ENCODE measurements at places on chromosomes 13 and 19.

DNA sequence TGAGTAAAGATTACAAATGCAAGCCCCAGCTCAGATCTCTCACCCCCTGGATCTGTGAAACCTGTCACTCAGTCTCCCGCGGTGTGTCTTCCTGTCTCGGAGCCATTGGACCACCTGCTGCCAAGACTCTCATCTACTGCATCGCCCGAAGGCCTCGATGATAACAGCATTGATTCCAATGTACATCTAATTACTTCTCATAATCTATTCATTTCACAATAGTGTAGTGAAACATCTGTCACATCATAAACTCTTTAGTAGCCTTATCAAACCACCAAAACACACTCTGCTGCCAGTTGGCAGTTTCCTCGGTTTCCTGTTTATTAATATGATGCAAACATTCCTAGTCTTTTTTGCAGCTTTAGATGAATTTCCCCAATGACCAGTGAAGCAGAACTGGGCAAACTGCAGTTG lies 220.3 kb downstream of the POU4F1 start:
- DNase-seq = no peak

DNA sequence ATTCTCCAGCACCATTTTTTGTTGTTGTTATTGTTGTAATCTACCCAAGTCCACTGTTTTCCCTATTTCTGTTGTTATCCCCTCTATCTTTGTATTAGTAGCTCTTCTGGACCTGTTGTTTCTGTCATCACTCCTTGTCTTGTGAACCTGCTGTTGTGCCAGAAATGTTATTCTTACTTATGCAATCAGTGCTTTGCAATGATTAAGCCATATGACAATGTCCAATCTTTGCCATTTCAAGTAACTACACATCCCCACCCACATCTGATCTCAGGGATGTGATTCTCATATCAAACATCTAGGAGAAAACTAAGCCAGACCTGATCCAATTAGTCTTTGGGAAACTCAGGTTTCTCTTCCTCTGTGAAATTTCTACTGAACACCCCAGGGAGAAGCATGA lies 472.6 kb upstream of the KLHL1 start:
- DNase-seq = no peak

GRCh38 chr19:6211632-6212402 lies 68.0 kb downstream of the MLLT1 start:
- DNase-seq = no peak

DNA sequence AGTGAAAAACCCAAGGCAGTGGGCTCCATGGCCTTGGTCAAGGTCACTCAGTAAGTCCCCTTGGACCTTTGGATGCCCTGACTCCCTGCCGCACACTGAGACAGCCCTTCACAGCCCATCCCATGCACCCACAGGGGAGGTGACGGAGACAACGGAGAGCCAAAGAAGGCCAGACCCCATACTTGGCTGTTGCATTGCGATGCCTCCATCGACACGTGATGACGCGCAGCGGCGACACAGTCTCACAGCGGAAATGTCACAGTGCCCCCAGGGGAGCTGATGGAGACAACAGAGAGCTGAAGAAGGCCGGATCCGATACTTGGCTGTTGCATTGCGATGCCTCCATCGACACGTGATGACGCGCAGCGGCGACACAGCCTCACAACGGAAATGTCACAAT lies 282.4 kb downstream of the TEX29 start:
- DNase-seq = no peak

DNA sequence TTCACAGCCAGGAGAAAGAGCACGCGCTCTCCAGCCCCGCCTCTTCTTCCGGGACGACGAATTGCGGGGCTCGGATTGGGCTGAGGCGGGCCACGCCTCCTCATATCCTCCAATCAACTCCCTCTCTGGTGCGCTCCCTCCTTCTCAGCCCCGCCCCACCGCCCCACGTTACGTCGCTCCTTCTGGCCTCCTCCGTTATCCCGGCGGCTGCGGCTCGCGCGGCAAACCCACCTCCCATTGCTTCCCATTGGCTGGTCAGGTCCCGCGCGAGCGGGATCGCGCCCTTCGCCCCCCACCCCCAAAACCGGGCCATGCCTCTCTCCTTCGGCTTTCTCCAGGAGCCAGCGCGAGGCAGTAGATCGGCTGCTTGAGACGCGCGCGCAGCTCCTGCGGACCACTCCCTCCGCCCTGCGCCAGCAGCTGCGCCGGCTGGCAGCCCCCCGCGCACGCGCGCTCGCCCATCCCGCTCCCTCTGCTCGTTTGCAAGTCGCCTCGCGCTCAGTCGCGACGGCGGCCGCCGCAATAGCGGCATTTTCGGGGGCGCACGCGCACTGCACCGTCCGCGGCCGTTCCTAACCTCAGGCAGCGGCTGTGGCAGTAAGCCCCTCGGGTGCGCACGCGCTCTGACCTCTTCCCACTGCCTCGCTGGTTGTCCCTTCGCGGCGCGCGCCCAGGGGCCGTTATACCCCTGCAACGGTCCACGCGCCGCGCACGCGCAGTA lies 512 bp upstream of the ARHGAP35 start:
- DNase-seq = peak; percentile 95

DNA sequence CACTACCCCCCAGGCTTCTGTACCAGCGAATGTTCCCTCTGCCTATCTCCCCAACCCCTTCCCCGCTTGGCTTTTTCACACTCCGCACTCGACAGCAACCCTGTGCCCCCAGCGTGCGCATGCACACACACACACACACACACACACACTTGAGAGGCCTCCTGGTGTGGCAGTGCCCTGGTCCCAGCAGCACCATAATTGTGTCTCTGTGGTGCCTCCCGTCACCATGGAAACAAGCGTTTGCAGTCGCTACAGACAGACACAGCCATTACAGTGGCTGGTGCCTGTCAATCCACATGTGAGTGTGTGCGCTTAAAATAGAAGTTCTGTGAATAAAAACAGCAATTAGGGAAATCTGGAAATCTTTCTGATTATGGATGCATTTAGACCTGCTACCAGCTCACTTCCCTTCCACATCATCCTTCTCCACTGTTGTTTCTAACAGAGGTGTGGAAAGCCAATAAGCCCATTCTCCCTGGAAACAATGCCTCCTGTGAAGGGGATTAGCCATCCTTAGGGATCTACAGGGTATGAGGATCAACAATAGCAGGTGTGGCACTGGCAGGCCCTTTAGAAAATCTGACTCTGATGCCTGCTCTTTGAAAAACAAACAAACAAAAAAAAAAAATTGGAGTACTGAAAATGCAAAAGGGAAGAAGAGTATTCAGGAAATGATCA lies 146.3 kb downstream of the DCLK1 start:
- DNase-seq = no peak

DNA sequence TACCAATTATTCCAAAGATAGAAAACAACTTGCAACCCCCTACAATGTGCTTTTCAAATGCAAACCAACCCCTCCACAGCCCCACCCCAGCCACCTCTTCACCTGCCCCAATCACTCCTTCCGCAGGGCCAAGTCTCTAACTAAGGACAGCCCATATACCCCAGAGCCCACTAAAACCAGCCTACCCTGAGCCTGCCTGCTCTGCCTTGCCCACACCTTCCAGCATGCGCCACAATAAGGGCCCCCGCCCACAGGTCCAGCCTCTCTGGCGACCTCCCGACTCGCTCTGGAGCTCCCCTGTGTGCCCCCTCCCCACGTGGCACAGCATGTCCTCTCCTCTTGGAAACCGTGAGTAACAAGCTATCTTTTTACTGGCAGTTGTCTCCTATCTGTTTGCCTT lies 42.8 kb upstream of the MEDAG start:
- DNase-seq = no peak

GRCh38 chr13:89490661-89491060 lies 1819.5 kb downstream of the SLITRK5 start:
- DNase-seq = no peak

DNA sequence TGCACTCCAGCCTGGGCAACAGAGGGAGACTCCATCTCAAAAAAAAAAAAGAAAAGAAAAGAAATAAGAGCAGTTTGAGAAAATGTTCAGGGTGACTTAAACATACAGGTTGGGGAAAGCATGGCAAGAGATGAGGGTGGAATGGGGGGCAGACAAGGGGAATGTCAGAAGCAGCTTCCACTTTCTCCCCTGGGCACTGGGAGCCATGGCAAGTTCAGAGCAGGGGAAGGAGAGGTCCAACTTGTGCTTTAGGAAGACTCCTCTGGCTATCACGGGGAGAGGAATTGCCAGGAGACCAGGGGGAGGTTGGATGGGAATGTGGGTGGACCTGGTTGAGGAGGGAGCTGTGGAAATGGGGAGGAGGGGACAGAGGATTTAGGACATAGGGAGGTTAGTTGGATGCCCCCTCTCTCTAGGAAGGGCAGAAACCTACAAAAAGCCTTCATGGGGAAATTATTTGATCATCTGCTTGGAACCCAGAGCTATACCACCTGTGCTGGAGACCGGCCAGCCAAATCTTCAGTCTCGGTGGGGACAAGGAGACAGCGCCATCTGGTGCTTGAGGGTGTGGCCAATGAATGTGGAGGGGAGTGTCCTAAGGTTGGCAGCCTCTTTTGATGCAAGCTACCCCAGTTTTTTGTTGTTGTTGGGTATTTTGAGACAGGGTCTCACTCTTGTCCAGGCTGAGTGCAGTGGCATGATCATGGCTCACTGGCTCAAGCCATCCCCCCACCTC lies 7.3 kb upstream of the STRN4 start:
- DNase-seq = no peak

DNA sequence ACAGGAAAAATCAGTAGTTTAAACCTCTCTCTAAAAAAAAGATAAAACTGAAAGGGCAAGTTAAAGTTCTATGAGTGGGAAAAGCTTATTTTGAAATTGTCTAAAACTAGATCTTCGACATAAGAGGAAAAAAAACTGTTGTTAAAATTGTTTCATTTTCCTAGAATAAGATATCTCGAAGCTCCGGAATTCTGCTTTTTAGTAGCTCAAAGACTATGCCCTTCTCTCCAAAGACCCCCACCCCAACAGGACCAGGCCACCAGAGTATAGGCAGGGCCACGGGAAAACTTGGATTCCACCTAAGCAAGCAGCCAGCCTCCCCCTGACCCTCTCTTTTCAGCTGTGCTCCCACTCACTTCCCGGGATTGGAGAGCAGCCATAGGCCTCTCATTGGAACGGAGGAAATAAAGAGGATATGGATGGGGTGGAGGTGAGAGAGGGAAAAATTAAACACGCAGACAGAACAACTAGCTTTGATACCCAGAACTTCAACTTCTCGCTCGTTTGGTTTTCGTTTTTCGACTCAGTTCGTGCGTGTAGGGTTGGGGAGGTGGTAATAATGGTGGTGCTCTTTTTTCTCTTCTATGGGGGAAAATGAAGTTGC lies 3.0 kb downstream of the POU4F1 start:
- no peak for DNase-seq

DNA sequence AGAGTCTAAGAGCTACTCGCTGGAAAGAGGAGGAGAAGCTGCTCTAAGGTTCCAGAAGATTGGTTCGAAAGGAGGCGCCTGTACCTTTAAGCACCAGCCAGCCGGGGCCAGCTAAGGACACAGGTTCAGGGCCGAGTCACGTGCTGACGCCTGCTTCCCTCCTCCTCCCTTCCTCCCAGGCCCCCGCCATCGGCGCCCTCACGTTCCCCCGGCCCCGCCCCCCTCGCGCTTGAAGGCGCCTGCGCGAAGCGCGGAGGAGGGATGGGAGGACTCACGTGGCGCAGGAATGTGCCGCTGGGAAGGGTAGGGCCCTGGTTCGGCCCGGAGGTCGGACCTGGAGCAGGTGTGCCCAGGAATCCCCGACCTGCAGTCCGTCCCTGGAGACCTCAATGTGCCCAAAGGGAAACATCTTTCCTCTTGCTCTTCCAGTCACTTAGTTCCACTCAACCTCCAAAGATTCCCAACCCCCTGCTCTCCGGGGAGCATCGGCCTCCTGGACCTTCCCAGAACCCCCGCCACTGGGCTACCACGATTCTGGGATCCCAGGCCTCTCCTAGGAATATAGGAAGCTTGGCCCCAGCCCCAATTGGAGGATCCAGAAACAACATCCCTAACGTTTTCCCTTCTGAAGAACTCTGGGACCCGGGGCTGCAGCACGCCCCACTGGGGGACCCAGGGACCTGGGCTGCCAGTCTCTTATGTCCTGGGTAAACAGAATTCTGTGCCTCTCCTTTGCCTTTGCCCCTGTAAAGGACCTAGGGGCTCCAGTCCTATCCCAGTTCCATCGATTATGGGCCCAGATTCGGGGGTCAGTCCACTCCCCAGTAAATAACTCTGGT lies 2.5 kb downstream of the DBP start:
- peak; percentile 93 for DNase-seq

- DNase-seq = no peak
These were observed 41.7 kb downstream of the RUBCNL start for GRCh38 chr13:46345398-46345797.

GRCh38 chr19:6069268-6069791 lies 41.0 kb downstream of the RFX2 start:
- no peak for DNase-seq

- DNase-seq = no peak
These were observed 384.9 kb upstream of the ZNF507 start for GRCh38 chr19:31960474-31960873.

GRCh38 chr19:51632126-51632525 lies 1.9 kb upstream of the SIGLEC5 start:
- no peak for DNase-seq

DNA sequence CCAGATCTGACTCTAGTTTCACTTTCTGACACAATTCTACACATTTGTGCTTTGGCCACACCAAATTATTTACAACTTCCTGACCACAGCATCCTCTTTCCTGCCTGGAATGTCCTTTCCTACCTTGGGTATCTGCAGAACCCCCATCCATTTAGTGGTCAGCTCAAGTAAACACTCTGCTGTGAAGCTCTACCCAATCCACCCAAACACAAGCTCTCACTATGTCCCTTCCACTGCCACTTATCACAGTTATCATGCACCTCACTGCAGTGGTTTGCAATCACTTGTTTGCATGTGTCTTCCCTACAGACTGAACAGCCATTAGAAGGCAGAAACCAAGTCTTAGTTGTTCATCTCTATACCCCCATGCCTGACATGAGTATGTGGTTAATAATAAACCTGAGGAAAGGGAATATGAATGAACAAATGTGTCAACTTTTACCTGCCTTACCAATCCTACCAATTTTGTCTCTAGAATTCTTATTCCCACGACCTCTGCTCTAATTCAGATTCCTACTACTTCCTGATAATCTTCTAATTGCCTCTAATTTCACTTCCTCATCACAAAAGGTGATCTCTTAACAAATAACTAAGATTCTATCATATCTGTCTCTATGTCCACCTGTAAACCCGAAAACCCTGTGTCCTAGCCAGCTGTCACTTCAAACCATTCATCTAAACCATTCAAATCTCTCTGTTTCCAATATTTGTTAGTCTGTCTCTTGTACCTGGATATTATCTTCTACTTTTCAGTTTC lies 25.1 kb downstream of the LNX2 start:
- DNase-seq = no peak

All from hepatic stellate cell (primary cell).